ENCODE measurements at places on chromosomes 6 and 20.

DNA sequence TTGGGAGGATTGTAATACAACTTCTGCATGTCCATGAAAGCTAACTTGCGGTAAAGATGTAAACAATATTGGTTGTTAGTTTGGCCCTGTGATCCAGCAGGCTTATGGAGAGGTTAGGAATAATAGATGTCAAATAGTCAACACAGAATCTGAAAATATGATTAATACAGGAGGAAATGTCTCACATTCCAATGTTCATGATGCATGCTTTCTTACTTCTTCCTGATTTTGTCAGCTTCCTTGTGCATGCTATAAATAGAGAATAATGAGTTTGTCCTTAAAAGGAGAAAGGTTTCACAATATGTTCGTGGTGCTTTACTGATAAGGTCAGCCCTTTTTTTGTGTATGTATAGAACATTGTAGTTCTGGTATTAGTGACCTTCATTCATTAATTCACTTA, 136.7 kb downstream of the MMUT start:
- peak; percentile 89 for DNase-seq

GRCh38 chr6:35356391-35356790, 14.0 kb downstream of the PPARD start:
- DNase-seq, result no peak

DNA sequence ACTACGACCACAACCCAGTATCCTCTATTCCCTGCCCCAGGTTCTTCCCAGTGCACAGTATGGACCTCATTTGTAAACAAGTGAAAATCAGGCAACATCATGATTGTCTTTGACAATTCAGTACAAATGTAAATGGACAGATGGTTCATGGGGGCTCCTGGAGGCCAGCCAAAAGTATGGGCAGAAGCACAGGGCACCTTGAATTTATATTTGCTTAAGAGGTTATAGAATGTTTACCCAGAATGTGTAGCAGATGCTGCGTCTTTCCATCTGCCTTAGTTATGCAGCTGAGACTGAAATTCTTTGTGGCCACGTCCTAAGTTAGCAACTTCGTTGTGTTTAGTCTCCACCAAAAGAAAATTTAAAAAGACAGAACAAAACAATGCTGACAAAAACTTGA, 559.6 kb upstream of the NRSN1 start:
- DNase-seq, result no peak

GRCh38 chr20:2295886-2296515, at the start of gene TGM3:
Gene TGM3 (plus strand): TSS chr20:2296001. CDS start chr20:2296064, 63 bp downstream.
- DNase-seq, result no peak

DNA sequence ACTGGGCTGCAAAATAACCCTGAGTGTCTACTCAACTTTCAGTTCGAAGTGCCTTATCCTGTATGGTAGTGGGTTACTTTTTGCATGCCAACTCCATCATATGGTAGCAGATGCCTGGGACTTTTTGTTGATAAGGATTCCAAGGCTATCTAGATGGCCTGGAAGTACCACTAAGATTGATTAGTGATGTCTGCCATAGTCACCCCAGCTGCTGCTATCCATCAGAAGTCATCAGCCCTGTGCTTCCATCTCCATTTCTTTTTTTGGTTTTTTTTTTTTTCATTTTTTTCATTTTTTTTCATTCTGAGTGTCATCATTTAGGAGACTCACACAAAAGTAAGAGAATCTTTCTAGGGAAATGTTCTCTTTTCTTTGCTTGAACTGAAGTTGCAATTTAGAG, 217.4 kb upstream of the PLCB4 start:
- no peak for DNase-seq

DNA sequence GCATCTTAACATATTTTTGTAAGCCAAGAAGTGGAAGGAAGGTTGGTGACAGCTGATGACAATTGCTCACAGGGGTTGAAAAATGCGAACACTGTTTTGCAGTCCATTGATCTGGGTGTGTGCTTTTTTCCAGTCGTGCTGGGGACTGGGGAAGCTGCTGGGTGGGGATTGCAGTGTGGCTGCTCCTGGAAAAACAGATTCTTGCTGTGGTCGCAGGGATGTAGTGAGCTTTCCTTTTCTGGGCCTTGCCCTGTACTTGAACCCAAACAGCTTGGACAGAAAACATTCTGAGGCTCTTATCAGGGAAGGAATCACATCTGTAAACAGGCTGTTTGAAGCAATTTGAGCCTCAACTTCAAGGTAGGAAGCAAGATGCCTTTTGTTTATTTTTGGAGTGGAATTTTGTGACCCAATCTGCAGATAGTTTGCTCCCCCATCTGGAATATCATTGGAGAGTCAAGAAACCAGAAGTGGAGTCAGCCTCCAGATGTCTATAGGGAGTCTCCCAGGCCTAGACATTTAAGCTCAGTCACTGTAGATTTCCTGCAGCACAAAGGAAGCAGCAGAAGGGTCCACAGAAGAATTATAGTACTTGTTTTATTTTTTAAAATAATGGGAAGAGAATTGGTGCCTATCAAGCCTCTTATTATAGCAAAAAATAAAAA, 279.2 kb upstream of the FERMT1 start:
- DNase-seq, result peak; percentile 69
